ENCODE measurements at places on chromosomes 4 and X.

GRCh38 chr4:87806520-87806919 is 7.2 kb downstream of the IBSP start:
- no peak for DNase-seq

DNA sequence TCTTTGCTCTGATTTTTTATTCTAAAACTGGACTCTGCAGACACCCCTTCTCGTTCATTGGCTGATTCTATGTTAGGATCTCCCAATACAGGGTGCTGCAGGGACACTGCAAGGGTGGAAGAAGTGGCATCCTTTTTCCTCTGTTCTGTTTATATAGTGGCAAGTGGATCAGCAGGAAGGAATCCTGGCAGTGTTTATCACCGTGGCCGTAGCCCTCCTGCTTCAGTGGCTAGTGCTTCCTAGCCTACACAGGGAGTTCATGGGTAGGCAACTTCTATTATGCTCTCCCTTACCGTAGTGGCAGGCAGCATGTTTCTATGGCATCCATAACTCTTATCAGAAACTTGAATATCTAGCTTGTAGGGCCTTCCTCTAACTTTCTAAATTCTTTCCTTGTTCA is 6.4 kb upstream of the AP1AR start:
- no peak for DNase-seq

DNA sequence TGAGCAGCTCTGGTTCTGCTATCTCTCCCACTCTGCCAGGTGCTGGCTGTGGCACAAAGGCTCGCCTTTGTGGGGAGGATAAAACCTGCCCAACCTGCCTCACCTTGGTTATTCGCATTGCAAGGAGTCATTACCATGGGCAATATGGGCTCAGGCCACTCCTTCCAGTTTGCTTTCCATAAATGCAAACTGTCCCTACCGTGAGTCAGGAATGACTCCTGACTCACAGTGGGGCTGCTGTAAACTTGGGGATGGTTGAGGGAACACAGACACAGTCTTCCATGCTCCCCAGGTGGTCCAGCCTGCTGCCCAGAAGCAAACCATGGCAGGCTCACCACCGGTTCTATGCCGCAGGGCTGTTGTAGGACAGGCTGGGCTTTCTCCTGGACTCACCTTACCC is 36.1 kb downstream of the COQ2 start:
- no peak for DNase-seq

DNA sequence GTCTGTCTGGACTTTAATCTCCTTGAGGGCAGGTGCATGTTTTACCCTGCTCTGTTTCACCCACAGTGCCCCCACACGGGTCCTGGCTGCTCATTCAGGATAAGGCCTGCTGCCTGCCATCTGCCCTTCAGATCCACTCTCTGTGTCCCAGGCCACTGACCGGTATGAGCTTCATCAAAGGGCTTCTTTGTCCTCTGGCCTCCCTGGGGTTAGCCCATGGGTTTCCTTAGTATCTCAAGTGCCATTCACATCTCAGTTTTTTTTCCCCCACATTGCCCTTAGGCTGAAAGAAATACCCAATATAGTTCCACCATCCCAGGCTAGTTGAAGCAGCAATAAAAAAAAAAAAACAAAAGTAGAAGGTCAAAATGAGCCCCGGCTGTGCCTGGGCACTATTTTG is 9.3 kb downstream of the CD99L2 start:
- DNase-seq, result no peak
